Heart right ventricle (tissue), 16 donors: ENCODE measurements at places on chromosomes 7 and 10.

GRCh38 chr7:94697035-94697974, 41.4 kb upstream of the SGCE start:
- H3K27me3 ChIP-seq = no peaks in the 10 kb centered on the region
- no peaks in the 10 kb centered on the region for H3K36me3 ChIP-seq
- H3K4me1 ChIP-seq = no peaks in the 10 kb centered on the region
- peak overlapping the region; percentile 26 for H3K27ac ChIP-seq
- no peak for DNase-seq

GRCh38 chr7:80844916-80845315, 73.9 kb downstream of the SEMA3C start:
- H3K27ac ChIP-seq = no peak overlapping the region
- no peak for DNase-seq
- no peaks in the 10 kb centered on the region for H3K4me1 ChIP-seq
- H3K4me3 ChIP-seq = no peak overlapping the region

DNA sequence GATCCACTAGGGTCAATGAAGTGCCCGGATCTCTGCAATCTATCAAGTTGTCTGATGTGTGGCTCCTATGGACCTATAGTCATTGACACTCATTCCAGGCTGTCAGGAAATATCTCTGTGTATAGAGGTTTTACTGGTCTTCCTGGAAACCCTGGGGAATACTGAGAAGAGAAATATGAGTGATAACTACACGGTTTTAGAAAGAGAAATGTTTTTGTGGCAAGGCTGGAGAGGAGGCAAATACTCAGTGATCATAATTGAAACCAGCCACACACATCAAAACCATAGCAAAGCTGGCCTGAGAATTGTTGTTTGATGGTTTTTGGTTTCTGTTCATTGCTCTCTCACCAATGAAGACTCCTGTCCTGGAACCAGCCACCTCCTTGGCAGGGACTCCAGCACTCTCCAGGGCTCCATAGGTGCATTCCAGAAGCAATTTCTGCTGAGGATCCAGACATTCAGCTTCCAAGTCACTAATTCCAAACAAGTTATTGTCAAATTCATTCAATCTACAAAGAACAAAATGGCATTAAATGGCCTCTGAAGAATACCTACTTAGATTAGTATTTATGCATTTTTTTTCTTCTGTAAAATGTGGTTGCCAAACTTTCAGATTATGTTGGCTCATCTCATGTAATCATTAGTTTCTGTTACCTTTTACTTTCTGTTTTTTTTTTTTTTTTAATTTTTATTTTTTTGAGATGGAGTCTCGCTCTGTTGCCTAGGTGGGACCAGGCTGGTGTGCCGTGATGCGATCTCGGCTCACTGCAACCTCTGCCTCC, 108.6 kb upstream of the ABI1 start:
- no peak for DNase-seq
- no peaks in the 10 kb centered on the region for H3K27me3 ChIP-seq
- H3K4me1 ChIP-seq = no peaks in the 10 kb centered on the region
- no peaks in the 10 kb centered on the region for H3K36me3 ChIP-seq
- H3K4me3 ChIP-seq = no peak overlapping the region
- no peak overlapping the region for H3K27ac ChIP-seq

- peaks cover 24% of the 10 kb centered on the region for H3K4me1 ChIP-seq
- peak within 1 kb of the TSS; percentile 53 for H3K4me3 ChIP-seq
- H3K27me3 ChIP-seq = no peaks in the 10 kb centered on the region
- no peaks in the 10 kb centered on the region for H3K36me3 ChIP-seq
- no peak for DNase-seq
Measured at GRCh38 chr7:117322741-117323304, at the start of gene WNT2. Gene WNT2 (minus strand): TSS chr7:117323058. CDS start chr7:117322989, 69 bp downstream.

GRCh38 chr7:104653825-104654401, 325.5 kb downstream of the LHFPL3 start:
- H3K36me3 ChIP-seq = no peaks in the 10 kb centered on the region
- H3K4me1 ChIP-seq = no peaks in the 10 kb centered on the region
- H3K27ac ChIP-seq = no peak overlapping the region
- no peak overlapping the region for H3K4me3 ChIP-seq
- no peaks in the 10 kb centered on the region for H3K27me3 ChIP-seq

DNA sequence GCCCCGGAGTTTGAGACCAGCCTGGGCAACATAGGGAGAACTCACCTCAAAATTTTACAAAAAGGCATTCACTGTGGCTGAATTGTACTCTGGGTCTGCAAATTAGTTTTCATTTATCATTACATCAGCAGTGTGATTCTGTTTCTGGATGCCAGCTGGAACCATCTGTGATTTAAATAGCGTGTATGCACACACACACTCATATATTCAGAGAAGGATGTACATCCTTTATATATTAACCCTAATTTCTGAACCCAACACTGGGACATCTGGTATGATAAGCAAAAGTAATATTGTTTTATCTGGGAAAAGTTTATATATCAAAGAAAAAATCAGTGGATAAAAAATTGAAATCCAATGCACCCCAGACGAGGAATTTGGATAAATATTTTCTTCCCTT, 33.8 kb upstream of the LYZL1 start:
- no peak overlapping the region for H3K4me3 ChIP-seq
- DNase-seq = no peak
- no peak overlapping the region for H3K27ac ChIP-seq
- H3K36me3 ChIP-seq = no peaks in the 10 kb centered on the region
- no peaks in the 10 kb centered on the region for H3K27me3 ChIP-seq
- H3K4me1 ChIP-seq = peaks cover 17% of the 10 kb centered on the region

DNA sequence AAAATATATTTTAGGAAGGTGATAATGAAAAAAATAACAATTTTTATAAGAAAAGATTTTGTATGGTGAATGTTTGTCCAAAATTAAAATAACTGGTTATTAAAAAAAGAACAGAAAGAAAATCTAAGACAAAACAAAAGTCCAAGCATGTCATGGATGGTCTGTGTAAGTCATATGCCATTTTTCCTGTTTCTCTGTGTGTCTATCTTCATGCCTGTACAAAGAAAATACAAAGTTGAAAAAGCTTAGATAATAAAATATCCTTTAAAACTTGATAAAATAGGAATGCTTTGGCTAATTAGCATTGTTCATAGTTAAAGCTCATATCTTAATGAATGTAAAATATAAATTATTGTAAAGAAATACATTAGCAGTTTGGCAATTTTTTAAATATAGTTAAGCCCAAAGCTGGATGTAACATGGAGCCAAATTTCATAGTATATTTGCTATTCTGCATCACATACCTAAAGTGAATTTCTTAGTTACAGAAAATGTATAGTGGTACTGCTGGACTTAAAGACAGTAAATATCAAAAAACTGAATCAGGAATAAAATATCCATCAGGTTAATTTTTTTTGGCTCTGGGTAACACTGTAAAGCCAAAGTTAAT, 661.1 kb downstream of the PCDH15 start:
- no peak overlapping the region for H3K4me3 ChIP-seq
- DNase-seq = no peak
- no peak overlapping the region for H3K27ac ChIP-seq
- H3K4me1 ChIP-seq = no peaks in the 10 kb centered on the region
- no peaks in the 10 kb centered on the region for H3K36me3 ChIP-seq

DNA sequence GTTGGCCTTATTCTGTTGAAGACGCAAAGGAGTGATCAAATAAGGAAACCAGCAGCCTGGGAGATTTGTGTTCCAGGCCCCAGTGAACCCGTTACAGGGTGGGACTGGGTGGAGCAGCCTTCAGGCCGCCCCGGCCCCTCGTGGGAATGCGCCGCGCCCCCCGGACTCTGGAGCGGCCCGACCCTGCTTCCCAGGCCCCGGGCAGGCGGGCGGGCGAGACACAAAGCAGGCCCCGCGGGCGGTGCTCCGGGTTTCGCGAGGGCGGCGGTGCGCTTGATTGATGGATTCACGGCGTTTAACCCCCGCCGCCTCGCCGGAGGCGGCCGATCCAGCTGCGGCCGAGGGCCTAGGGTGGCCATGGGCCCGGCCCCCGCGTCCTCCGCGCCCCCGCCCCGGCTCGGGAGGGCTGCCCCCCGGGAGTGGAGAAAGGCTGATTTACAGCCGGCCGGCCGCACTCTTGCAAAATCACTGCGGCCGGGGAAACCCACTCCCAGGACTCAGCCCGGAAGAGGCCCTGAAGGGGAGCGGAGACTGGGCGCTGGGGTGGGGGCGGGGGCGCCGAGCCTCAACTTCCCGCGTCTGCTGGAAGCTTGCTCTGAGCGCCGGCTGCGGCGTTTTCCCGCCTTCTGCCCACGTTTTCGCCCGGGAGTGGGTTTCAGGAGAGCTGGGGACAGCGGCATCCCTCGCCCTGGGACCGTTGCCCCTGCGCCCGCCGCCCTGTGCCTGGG, 299.6 kb upstream of the NFE2L3 start:
- peak; percentile 36 for DNase-seq
- no peaks in the 10 kb centered on the region for H3K36me3 ChIP-seq
- peak overlapping the region; percentile 17 for H3K4me3 ChIP-seq
- peak overlapping the region; percentile 8 for H3K27ac ChIP-seq

GRCh38 chr7:80505900-80506500, 5.9 kb downstream of the GNAT3 start:
- no peaks in the 10 kb centered on the region for H3K4me1 ChIP-seq
- H3K27me3 ChIP-seq = no peaks in the 10 kb centered on the region
- DNase-seq = no peak
- no peaks in the 10 kb centered on the region for H3K36me3 ChIP-seq
- no peak overlapping the region for H3K27ac ChIP-seq

DNA sequence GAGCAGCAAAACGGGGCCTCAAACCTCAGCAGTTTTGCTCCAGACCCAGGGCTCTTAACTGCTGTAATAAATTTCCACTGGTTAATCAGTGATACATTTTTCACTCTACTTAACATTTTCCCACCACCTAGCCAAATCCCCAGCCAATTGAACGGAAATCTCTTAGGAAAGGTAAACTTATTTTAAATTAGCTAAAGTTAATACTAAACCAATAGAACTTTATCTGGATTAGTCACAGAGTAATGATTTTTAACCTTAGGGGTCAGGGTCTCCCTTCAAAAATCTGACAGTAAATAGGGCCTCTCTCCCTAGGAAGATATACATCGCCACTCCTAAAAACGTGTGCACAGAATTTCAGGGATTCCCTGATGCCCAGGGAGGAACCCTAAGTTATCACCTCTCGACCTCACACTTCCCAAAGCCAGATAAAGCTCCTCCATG, 87.4 kb upstream of the KMT2E start:
- no peaks in the 10 kb centered on the region for H3K27me3 ChIP-seq
- H3K36me3 ChIP-seq = no peaks in the 10 kb centered on the region
- no peak overlapping the region for H3K4me3 ChIP-seq
- no peak for DNase-seq

- no peaks in the 10 kb centered on the region for H3K27me3 ChIP-seq
- H3K36me3 ChIP-seq = no peaks in the 10 kb centered on the region
- no peak overlapping the region for H3K4me3 ChIP-seq
- no peak overlapping the region for H3K27ac ChIP-seq
- peaks cover 20% of the 10 kb centered on the region for H3K4me1 ChIP-seq
Measured at GRCh38 chr10:17081431-17081830, 48.2 kb downstream of the CUBN start.
